NCI-H69 (cell line): ENCODE measurements at places on chromosomes 5 and 9.

GRCh38 chr5:27318701-27319100, 280.3 kb upstream of the CDH9 start:
- DNase-seq, result peak; percentile 6

DNA sequence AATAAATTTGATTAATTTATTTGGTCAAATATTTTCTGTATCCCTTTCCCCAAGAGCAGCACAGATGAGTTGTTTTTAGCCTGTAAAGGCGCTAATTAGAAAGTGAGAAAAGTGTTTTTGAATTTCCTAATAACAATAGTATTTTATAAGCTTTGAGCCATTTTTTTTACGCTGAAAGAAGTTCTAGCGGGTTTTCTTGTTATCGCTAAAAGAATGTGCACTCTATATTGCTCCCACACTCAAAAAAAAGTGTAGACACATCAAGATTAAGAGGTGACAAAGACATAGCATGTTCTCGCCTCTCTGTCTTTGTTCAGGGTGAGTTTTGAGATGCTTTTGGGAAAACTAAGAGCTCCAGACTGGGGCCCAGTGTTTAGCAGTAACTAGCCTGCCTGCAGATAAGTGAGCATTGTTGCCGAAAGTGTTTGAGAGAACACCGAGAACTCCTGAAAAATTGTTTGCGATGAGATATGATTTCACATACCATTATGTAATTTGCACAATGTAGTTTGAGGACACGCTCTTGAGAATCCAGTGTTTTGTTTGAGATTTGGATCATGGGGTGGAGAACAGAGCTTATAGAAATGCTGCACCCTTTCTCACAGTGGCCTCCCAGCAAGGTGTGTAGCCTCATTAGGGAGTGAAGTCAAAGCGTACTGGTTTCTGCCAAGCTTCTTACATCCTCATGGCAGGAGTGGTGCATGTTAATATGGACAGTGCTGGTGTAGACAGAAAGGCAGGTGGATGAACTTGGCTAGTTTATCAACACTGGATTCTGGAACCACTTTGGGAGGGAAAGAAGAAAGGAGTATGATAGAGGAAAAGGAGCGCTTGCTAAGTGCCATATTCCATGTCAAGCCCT, 1.5 kb downstream of the F2R start:
- no peak for DNase-seq

DNA sequence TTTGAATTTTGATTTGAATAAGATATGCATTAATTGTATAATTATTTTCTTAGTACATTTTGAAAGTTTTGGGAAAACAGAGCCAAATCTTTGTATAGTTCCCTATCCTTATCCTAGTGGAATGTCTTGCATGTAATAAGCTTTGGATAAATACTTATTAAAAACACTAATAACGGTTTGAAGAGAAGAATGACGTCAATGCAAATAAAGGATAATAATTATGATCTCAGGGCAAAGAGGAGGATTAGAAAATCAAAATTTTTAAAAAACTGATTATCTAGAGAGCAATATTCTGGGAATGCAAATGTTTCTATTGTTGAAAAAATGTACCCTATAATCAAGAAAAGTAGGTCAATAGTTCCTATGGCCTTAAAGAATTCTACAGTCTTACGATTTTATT, 22.1 kb downstream of the TYRP1 start:
- DNase-seq, result no peak

- DNase-seq, result peak; percentile 81
Measured at GRCh38 chr9:28320616-28321015, 747.3 kb upstream of the C9orf72 start.

- DNase-seq, result no peak
Measured at GRCh38 chr5:107933326-107933725, 262.6 kb upstream of the EFNA5 start.

DNA sequence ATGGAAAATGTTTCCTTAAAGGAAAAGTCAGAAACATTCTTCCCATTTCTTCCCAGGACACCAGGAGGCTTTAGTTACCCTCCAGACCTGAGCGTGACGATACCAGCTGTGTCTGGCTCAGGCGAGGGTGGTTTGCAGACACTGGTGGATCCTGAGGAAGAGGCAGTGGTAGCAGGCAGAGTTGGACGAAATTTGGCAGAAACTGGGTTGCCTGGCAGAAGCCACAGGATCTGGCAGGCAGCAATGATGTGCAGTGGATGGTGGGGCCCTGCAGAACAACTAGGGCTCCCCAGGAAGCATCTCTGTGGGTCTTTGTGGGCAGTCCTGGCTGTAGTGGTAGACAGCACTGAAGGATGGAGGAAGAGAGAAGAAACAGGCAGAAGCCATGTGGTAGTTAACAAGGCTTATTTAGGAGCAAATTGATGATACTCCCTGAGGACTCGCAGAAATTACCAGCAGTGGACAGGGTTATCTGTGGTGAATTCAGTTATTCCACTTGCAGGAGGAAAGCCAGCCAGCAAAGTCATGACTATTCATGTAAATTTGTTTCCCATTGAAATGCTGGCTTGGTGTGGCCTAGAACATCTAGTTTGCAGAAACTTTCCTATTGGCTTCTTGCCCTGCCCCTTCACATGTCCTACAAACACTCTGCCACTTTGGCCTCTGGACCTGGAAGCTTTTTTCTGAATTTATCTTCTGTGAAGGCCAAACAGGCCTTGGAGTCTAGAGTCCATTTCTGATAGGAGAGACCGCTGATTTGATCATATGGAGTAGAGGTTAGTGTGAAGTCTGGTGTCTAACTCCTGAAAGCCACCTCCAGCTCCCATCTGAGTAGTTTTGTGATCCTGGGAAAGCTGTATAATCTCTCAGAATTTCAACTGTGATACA, 212.0 kb downstream of the DMRT2 start:
- no peak for DNase-seq

GRCh38 chr9:133394687-133395271, 18.6 kb downstream of the STKLD1 start:
- peak; percentile 43 for DNase-seq
